NCI-H524 (cell line): ENCODE measurements at places on chromosomes 1 and 21.

DNA sequence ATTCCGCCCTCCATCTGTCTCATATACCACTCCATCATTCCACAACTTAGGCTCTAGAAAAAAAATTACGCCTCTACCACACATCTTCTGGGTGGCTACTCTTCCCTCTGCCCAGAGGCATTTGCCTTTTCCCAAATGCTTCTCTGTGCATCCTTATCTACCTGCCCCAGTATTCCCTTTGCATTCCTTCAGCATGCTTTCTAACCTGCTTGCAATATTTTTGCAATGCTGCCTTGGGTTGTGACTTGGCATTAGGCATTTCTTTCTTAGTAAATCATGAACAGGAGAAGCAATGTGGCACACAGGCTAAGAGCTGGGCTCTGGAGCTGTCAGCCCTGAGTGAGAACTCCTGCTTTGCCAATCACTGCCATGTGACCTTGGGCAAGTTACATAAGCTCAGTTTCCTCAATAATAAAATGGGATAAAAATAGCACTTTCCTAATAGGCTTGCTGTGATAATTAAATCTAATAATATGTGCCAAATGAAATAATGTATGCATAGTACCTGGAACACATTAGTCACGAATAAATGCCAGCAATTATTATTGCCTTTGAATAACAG lies 276.0 kb downstream of the ASTN1 start:
- no peak for DNase-seq

DNA sequence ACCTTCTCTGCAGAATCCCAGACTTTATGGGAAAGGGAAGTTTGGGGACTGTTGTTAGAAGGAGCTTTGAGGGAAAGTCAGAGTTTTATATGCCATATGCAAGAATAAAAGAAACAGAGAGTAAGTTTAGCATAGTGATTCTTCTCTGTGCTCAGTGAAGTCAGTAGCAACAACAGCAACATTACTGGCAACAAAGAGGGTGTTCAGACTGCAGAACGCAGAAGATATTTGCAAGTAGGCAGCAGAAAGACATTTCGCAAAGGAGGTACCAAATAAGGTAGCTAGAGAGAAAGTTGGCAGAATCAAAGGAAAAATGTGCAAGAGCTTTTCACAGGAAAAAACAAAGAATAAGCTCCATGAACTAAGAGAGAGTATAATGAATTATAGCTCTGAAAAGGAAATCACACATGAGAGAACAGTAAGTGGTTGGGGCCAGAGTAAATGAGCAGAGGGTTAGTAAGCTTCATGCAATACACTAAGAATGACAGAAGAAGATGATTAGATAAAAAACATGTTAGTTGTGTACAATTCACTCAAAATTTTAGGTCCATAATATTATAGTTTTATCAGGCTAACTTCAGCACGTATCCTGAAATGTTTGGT lies 98.1 kb downstream of the NEGR1 start:
- no peak for DNase-seq

DNA sequence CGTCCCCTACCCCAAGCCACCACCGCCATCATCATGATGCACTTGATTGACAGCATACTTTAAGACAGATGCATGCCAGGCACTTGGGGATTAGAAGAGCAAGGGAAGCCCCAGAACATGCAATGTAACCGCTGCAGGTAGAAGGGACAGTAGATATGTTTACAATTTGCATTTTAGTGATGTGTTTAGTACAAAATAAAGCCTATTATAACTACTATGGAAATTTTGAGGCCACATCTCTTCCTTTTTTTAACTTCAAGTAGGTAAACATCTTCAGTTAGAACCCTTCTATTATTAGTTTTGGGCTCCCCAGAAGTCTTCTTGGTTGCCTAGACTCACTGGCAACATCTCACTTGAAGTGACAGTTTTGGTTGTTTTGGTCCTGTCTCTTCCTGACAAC lies 25.3 kb downstream of the CR1L start:
- DNase-seq, result no peak

- no peak for DNase-seq
Measured at GRCh38 chr1:113871597-113872113, at the start of gene PTPN22. PTPN22 (minus strand) TSS chr1:113871712.

- DNase-seq, result no peak
Measured at GRCh38 chr1:182163821-182164223, 102.3 kb upstream of the ZNF648 start.

- DNase-seq, result peak; percentile 9
Measured at GRCh38 chr1:224069138-224069537, 44.8 kb upstream of the FBXO28 start.

DNA sequence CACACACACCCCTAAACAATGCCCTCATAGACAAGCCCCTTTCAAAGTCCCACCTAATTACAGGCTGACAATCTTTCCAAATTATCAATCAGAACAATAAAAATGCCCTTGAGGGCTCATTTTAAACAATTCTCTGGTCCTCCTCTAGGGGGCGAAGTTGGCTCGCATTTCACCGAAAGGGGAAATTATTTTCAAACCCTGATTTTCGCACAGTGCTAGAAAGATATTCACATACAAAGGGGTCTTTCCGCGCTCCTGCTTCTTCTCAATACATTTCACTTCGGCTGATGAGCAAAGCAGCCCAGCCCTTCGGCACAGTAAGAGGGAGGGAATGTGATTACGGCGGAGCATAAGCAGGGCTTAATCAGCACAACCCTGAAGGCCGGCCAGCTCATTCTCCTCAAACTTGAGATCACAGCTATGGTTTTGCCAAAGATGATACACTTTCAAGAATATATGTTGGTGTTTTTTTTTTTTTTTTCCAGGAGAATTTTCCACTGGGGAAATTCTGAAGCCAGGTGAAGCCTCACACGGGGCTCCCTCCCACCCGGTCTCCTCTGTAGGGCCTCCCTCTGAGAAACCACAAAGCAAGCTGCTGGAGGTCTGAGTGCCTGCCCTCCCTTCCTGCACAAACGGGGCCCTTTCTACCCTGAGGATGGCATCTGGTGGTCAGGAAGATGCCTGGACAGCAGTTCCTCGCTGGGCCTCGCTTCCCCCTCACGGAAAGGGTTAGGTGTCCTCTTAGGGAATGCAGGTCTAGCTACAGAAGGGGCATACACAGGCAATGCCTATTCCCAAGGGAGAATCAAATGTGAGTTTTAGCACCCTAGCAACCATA lies 66.9 kb downstream of the GNG12 start:
- peak; percentile 56 for DNase-seq

DNA sequence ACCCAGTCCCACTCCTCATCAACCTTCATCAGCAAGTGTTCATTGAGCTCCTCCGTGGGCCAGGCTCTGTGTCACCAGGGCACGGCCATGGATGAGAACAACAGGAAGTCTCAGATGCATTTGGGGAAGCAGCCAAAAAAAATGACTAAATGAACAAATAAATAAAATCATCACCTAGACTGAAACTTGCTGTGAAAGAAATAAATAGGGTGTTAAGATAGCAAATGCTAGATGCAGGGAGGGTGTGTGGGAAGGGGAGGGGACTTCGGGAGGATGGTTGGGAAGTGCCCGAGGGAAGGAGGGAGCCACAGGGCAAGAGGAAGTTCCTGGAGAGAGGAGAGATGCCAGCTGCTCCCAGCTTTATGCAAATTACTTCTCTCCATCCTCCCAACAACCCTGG lies 696.7 kb downstream of the PTPRU start:
- DNase-seq, result no peak

DNA sequence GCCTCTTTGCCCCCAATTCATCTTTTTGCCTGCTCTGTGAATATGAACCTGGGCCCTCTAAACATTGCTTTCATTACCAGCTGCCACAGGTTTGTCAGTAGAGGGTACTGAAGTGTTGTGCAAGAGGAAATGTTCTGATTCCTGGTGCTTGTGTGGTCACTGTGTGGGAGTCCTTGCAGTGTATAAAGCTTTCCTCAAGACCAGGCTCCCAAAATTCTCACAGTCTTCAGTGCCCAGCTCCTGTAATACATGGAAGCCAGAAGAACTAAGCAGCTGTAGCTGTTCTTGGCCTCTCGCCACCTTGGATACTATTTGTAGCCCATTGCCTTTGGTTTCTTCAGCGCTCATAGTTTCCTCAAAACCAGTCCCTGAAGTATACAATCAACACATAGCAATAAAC lies 1046.2 kb downstream of the BRINP3 start:
- DNase-seq, result no peak

DNA sequence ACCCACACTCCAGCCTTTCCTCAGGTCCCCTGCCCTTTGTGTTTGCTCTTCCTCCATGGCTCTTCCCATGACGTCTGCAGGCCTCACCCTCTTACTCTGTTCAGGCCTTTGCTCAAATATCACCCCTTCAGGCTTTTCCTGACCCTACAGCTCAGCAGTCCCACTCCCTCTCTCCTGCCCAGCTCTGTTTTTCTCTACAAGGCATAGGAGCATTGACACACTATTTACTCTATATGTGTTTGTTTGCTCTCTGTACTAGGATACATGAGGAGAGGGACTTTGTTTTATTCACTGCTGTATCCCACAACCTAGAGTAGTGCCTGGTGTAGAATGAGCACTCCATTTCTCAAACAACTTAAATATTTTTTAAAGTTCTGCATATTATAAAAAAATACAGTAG lies 107.4 kb upstream of the COA6 start:
- no peak for DNase-seq

DNA sequence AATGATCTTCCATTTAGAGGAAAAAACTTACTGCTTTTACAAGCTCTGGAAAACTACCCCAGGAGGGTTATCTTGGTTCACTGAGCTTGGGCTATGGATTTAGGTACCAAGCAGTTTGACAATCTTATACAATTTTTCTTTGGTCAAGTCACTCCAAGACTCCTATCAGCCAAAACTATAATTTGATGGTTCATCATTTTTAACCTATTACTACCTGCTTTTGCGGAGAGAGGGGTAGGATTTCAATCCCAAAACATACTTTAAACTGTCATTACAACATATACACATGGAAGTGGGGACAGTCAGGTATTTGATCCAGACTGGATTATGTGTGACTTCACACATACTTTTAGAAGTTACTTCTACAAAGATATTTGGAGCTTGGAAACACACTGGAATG lies 71.8 kb downstream of the RUNX1 start:
- no peak for DNase-seq

- DNase-seq, result peak; percentile 43
Measured at GRCh38 chr1:248243204-248243603, 12.0 kb downstream of the OR2M4 start.

- no peak for DNase-seq
Measured at GRCh38 chr1:16065269-16065576, 8.2 kb downstream of the FAM131C start.

DNA sequence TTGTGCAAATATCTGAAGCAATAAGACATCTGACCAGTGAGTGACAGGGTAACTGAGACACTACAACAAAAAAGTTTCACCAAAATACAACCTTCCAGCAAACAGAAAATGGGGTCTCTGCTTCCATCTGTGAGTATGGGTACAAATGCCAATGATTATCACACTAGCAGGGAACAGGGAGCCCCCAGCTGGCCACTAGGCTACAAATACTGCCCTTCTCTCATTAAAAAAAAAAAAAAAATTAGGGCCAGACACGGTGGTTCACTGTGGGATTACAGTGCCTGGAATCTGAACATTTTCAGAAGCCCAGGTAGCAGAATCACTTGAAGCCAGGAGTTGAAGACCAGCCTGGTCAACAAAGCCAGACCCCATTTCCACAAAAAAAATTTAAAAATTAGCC lies 48.4 kb upstream of the EDARADD start:
- no peak for DNase-seq

- DNase-seq, result no peak
Measured at GRCh38 chr1:178267646-178268094, 173.8 kb downstream of the RASAL2 start.

GRCh38 chr1:116529199-116529631 lies 41.6 kb downstream of the CD58 start:
- no peak for DNase-seq

DNA sequence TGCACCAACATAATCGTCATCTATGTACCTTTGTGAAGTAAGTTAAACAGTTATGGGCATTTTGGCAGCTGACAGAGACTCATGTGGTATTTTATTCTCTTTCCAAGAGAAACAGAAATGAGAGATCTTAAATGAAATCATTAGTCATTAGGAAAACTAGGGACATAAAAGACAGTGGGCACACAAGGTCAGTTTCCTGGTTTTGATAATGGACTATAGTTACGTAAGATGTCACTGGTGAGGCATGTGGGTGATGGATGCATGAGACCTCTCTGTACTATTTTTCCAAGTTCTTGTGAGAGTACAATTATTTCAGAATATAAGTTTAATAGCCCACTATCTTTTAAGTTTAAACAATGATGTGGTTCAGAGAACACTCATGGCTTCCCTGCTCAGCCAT lies 216.9 kb downstream of the APP start:
- DNase-seq, result no peak
